Activated gamma-delta T cell treated with anti-CD3 and anti-CD28 coated beads, Interleukin-2, amount 50 U/mL, for 16 hours (primary cell): ENCODE measurements at places on chromosomes 2 and 18.

DNA sequence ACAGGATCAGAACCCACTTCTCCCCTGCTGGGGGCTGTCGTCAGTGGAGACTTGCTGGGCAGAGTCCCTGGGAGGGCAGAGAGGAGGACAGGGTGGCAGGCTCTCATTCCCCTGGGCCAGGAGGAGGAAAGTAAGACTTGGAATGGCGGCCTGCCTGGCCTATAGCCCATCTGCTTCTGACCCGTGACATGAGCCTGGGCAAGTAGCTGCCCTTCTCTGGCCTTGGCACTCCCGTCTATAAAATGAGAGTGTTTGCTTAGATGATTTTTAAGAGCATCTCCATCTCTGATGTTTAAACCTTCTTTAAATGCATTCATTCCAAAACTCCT is 173.0 kb downstream of the DDX1 start:
- DNase-seq, result no peak

GRCh38 chr2:197925204-197925603 is 120.8 kb downstream of the PLCL1 start:
- no peak for DNase-seq

DNA sequence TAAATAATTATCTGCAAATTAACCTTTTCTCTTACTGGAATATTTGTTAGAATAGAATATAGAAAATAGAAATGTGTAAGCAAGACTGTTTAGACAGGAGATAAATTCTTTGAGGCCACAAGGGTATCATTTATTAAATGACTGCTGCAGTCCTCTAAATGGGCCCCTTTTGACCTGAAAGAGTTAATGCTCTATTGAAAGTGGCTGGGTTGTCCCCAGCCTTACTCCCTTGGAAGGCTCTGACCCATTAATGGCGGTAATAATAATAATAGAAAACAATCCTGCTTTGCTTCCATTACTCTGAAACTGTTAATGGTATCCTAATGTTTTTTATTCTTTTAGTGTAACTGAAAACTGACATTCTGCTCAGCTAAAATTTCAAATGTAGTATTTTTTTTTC is 398.0 kb upstream of the NRP2 start:
- no peak for DNase-seq

GRCh38 chr2:147356157-147356556 is 488.7 kb upstream of the ACVR2A start:
- no peak for DNase-seq

DNA sequence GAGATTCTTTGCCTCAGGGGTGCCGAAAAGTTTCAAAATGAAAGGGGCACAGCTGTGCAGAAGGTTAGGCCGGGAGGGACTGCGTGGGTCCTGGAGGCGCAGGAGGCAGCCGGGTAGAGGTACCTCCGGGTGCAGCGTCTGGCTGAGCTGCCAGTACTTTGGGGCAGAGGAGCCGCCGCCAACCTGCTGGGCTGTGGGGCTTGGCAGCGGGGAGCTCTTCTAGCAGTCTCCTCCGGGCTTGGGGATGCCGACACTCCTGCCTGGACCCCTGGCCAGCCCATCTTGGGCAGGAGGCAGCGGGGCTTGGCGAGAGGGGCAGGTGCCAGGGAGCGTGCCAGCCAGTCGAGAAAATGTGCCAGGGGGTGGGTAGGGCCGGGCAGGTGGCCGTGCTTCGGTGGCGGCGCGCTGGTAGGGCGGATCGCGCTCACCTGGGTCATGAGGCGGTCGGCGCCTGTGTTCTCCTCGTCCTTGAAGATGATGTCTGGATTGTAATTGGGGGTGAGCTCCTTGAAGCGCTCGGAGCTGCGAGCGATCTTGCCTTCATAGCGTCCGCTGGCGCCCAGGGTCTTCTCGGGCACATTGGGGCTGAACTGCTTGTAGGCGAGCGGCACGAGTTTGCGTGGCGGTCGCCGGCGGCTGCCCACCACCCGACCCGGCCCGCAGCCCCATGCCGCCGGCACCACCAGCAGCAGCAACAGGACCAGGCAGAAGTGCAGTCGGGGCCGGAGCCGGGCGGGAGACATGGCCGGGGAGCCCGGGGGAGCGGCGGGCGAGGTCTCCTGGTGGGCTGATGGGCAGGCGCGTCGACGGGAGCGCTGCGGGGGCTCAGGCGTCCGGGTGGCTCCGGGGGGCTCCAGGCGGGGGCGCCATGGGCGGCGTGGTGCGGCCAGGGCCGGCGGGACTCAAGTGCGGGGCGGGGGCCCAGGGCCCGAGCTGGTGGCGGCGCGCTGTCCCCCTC is 717 bp downstream of the IHH start:
- DNase-seq, result no peak

GRCh38 chr18:76756531-76757253 is 65.7 kb upstream of the ZNF236 start:
- DNase-seq, result no peak

GRCh38 chr2:53562407-53562806 is 205.2 kb upstream of the CHAC2 start:
- DNase-seq, result no peak

DNA sequence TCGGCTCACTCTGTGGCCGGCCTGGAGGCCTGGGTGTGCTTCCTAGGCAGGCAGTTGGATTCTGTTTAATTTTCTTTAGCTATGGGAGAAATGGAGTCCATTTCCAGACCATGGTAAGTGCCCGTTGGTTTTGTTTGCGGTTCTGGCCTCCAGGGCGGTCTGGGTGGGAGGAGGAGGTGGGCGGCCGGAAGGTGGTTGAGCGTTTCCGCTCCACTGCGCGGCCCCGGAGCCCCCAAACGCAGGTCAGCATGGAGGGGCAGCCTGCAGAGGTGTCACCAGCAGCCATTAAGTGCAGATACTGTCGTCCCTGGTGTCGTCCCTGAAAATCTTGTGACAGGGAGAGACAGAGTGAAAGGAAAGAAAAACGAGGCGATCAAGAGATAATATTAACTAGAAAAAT is 303.9 kb downstream of the GBX2 start:
- DNase-seq, result no peak

- no peak for DNase-seq
Observed at GRCh38 chr2:174839662-174840061, 75.4 kb upstream of the CHRNA1 start.

DNA sequence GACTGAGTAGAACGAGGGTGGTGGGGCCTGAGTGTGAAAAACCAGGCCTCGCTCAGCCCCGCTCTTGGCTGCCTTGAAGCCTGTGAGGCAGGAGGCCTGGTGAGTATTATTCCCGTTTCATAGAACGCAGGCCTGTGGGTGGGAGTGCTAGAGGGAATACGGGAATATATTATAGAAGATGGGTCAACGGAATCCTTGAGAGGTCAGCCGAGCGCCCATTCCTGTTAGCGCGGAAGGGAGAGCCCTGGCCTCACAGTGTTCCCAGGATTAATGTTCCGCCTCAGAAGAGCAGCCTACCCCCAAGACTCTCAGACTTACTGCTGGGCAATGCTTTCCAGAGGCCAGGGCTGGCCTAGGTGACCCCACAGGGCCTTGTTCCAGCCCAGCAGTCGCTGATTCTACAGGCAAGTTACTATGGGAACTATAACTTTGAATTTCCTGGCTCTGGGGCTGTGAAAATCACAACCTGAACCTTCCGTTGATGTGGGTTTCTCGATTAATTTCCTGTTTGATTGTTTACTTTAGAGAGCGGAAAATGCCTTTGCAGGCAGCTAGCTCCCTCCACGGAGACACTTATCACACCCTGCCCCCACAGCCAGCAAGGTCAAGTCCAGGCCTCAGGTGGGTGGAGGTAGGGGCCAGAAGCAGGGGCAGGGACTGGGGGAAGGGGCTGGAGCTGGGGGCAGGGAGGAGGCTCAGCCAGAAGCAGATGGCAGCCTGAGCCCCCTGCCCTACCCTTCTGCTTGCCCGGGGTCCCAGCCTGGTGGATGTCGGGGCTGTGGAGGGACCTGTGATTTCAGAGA is 108.3 kb downstream of the SMAD7 start:
- peak; percentile 42 for DNase-seq

DNA sequence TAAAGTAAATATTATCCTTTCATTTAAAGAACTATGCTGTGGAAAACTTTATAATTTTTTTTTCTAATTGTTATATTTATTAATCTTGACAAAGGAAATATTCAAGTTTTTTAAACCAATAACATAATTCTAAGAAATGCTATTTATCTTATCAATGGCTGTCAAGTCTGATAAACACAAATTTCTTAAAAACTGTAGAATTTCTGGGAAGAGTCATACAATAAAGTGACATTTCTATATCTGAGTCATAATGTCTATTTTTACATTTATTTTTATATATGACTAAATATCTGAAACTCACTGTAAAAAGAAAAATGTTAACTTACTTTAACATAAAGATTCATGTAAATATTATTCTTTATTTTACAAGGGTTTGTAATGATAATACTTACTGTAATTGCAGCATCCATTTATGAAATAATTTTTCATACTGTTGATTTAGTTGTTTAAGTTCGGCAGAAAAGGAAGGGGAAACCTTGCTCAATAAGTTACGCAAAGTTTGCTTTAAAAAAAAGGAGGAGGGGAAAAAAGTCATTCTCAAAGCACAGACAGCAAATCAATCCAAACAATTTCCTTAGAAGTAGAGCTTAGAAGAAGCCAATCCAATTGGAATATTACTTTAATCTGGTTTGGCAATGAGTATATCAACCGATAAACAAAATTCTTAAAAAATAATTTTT is 32.4 kb downstream of the ORC2 start:
- DNase-seq, result no peak

DNA sequence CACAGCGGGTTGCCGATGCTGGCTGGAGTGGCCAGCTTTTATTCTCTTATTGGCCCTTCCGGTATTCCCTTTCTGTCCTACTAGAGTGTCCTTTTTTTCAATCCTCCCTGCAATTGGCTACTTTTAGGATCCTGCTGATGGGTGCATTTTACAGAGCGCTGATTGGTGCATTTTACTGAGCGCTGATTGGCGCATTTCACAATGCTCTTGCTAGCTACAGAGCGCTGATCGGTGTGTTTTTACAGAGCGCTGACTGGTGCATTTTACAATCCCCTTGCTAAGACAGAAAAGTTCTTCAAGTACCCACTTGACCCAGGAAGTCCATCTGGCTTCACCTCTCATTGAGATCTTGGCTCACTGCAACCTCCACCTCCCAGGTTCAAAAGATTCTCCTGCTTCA is 44.4 kb upstream of the SPRED2 start:
- no peak for DNase-seq

GRCh38 chr2:2739231-2739795 is 408.2 kb upstream of the MYT1L start:
- DNase-seq, result no peak

DNA sequence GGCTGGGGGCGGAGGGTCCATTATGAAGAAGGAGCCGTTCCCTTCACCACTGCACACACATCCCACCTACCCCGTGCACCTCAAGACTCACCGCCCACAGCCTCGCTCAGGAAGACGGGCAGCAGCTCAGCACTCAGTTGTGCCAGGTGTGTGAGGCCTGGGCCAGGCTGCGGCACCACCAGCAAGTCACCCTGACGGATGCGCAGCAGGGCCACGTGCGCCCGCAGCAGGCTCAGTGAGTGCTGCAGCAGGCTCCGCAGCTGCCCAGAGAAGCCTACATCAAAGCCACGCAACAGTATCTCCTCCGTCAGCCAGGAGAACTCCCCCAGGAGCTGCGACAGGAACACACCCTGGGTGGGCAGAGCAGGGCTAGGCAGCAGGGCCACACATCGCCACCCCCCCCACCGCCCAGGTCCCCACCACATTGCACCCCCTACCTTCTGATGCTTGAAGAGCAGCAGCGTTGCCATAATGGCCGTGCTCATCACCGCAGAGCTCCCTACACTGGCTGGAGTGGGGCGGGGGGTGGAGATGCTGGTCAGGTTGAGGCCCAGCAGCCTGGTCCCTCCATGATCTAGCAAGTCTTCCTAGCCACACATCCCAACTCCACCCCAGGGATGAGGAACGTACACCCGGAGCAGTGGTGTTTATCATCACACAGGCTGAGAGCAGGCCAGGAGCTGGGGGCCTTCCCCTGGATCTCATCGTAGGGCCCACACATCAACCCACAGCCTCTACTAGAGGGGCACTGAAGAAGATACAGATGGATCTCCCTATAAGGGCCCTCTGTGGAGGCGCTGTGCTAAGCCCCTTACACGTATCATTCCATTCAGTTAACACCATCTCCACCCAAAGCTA is 10.2 kb downstream of the GPAT2 start:
- DNase-seq, result no peak

DNA sequence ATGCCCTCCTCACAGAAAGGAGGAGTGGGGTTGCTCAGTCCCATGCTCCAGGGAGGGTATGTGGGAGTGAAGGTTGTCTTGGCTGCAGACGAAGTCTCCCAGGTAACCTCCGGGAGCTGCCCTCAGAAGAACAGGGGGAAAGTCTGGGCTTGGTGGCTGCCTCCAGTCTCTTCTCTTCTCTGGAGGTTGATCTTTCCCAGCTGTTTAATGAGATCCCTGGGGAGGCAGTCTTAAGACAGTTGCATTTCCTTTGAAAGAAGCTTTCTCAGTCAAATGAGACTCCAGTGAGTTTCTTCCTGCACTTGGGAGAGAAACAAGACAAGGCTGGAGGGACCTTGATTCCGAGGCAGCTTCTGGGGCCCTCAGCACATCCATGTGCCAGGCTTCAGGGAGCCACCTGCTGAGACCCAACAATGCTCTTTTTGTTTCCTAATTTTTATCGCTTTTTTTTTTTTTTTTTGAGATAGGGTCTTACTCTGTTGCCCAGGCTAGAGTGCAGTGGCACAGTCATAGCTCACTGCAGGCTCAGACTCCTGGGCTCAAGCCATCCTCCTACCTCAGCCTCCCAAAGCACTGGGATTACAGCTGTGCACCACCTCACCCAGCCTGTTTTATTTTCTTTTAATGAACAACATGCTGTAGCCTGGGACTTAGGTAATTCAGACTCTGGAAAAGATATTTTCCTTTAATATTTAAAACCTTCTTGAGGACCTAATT is 71.7 kb upstream of the TPO start:
- DNase-seq, result no peak

DNA sequence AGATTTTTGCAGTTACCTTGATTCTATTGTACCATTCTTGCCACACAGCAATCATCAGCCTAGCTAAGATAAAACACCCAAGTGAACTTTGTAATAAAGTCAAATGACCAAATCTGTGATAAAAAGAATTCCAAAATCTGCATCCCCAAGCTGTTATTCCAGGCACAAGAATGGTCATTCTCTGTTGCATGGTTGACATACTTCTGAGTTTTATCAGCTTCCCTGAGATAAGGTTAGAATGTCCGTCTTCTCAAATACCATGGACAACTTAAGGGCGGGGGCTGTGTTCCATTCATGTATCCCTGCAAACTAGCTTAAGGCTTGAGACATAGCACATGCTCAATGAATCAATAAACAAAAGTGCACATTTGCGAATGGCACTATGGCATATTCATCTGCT is 8.1 kb upstream of the BMP10 start:
- no peak for DNase-seq

GRCh38 chr2:166092889-166093288 is 34.9 kb downstream of the SCN1A start:
- DNase-seq, result no peak

GRCh38 chr2:8427211-8427610 is 254.6 kb upstream of the ID2 start:
- DNase-seq, result no peak

DNA sequence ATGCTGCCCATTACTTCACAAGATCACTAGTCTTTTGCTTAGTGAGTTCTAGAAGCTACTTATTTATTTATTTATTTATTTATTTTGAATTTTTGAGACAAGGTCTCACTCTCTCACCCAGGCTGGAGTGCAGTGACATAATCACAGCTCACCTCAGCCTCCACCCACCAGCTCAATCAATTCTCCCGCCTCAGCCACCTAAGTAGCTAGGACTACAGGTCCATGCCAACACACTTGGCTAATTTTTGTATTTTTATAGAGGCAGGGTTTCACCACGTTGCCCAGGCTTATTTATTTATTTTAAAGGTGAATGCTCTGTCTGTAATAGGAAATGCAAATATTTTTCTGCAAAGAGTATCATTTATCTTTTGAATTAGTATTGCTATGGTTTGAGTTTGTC is 67.7 kb downstream of the ATAD2B start:
- no peak for DNase-seq

- no peak for DNase-seq
Observed at GRCh38 chr18:51260118-51260517, 62.6 kb upstream of the MEX3C start.
